Stimulated activated CD8-positive, alpha-beta memory T cell treated with anti-CD3 and anti-CD28 coated beads, Interleukin-7, amount 100 ng/mL, for 1 hour (primary cell): ENCODE measurements at places on chromosomes 7 and 10.

GRCh38 chr7:129784783-129785684, 167.7 kb downstream of the UBE2H start:
- no peak for DNase-seq

DNA sequence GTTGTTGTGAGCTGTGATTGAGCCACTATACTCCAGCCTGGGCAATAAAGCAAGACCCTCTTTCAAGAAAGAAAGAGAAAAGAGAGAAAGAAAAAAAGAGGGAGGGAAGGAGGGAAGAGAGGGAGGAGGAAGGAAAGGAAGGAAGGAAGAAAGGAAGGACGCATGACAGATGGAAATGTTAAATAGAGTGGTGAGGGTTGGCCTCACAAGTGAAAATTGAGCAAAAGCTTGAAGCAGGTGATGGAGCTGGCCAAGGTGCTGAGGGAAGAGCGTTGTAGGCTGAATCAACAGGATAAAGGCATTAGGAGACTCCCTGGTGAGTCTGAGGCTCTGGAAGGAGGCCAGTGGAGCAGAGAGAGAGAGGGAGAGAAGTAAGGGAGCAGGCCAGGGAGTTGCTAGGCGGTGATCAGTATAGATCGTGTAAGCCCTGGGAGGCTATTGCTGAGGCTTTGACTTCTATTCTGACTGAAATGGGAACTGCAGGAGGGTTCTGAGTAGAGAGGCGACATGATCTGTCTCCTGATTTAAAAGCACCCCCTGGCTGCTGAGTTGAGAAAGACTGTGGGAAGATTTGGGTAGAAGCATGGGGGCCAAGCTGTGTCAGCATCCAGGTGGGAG, 26.5 kb upstream of the TMEM248 start:
- DNase-seq, result no peak

GRCh38 chr10:23829556-23829955, 379.4 kb upstream of the KIAA1217 start:
- no peak for DNase-seq

GRCh38 chr7:35729061-35729783, 34.3 kb upstream of the HERPUD2 start:
- peak; percentile 29 for DNase-seq

- DNase-seq, result no peak
Observed at GRCh38 chr10:73840056-73840402, 28.6 kb upstream of the NDST2 start.

GRCh38 chr10:17734432-17735080, 17.4 kb upstream of the TMEM236 start:
- DNase-seq, result no peak

- no peak for DNase-seq
Observed at GRCh38 chr7:47149971-47150370, 431.9 kb downstream of the TNS3 start.

GRCh38 chr10:80760914-80761371, 223.2 kb downstream of the SH2D4B start:
- DNase-seq, result no peak

DNA sequence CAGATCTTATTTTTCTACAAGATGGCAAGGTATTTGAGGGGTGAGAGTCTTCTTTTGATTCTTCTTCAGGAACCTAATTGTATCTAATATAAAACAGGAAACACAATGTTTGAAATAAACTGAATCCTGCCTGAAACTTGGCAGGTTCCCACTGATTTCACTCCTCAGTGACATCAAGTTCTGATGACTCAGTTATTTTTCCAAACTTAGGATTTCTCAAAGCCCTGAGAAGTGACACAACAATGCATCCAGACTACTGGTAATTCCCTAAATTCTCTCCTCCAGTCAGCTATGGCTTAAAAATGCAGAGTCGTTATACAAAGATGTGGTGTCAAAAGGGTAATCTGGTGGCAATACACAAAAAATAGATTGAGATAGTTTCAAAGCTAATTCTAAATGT, 80.9 kb downstream of the ABLIM1 start:
- DNase-seq, result no peak

GRCh38 chr10:45627412-45628048, 45.0 kb downstream of the ZFAND4 start:
- DNase-seq, result no peak

DNA sequence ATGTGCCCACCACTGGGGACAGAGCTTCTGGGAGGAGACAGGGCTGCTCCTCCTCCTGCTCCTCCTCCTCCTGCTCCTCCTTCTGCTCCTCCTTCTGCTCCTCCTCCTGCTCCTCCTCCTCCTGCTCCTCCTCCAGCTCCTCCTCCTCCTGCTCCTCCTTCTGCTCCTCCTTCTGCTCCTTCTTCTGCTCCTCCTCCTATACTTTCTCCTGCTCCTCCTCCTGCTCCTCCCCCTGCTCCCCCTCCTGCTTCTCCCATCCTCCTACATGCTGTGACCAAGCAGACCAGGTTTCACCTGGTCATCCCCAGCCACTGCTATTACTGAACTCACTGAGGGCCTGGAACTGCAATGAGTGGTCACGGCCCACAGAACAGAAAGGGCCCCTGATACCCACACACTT, 154.0 kb upstream of the PPP2R2D start:
- no peak for DNase-seq

DNA sequence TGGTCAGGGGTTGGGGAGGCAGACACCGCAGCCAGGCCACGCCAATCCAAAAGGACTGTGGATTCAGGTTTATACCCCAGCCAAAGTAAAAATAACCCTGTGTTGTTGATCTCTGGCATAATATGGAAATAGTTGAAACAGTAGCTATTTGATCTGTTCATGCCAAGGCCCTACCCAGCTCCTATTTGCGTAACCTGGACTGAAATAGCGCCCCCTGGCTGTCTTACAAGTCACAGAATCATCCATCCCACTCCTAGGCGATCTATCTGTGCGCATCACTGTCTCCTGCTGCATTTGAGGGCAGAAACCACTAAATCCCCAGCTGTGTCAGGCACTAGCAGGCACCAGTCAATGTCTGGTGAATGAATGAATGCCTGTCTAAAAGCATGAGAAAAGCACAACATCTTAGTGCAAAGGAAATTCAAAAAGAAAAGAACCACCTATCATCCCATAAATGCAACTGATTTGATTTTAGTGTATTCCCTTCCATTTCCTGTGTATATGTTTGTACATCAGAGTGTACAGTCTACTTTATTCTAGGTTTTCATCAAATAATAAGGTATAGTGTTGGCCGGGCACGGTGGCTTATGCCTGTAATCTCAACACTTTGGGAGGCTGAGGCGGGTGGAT, 160.0 kb downstream of the SLIT1 start:
- DNase-seq, result peak; percentile 34

DNA sequence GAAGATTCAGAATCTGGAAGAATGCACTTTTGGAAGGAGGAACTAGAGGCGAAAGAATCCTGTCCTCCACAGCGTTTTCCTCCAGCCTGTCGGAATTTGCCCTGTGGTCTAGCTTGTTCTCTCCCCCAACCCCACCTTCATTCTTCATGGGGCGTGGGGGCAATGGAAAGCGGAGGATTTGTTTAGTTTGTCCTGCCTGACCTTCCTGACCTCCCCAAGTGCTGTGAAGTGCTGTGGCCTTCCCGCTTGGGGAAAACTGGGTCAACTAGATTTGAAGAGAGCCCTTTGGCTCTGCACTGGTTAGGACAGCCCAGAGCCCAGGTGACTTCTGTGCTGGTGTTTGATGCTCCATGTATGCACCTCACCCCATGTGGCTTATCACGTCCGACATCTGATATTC, 49.1 kb downstream of the GATA3 start:
- no peak for DNase-seq

- DNase-seq, result no peak
Observed at GRCh38 chr7:2044311-2044882, 188.3 kb downstream of the MAD1L1 start.

DNA sequence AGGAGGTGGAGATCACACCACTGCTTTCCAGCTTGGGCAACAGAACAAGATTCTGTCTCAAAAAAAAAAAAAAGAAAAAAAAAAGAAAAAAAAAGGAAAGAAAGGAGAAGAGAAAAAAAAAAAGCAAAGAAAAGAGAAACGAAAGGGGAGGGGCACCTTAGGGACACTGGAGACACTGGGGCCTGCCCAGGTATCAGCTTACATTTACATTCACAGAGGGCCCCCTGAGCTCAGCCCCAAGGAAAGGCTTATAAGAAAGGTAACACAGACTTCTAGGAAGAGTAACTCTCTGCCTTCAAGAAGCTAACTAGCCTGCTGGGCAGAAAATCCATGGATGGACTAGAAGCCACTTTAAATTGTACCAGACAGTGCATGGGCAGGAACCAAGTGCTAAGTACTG, 108.8 kb downstream of the NPY start:
- no peak for DNase-seq

DNA sequence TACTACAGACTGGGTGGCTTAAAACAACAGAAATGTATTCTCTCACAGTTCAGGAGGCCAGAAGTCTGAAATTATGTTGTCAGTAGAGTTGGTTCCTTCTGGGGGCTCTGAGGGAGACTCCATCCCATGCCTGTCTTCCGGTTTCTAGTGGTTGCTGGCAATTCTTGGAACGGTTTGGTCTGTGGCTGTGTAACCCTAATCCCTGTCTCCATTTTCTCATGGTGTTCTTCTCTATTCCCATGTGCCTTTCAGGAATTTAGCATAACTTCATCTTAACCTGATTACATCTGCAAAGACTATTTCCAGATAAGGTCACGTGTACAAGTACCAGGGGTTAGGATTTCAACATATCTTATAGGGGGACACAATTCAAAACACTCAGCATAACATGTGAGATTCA, 73.2 kb downstream of the FAM241B start:
- DNase-seq, result no peak

DNA sequence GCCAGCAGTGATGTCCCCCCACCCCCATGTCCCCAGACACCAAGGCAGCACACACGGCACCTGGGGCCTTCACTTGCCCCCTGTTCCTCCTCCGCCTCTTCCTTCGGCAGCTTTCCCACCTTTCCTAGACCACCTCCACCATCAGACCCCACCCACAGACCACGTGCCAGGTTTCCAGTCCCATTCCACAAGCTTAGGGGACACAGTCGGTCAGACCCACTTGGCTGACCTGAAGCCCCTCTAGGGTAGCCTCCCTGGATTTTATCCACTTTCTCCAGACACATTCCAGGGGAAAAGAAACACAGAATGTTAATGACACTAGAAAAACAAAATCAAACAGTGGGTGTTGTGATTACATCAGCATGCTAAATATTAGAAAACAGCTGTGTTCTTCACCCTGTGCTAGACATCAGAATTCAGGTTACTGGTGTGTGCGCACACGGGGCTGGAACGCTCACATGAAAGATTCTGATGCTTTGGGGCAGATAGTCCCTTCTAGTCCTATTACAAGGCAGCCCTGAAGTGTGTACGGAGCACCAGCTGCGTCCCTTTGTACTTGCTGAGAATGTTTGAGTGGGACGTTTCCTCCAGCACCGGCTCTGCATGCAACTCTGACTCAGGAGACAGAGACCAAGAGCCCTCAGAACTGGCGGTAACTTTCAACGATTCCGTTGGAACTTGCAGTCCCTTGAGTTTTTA, 75.5 kb upstream of the PPP2R2D start:
- no peak for DNase-seq

GRCh38 chr7:106273009-106273668, 11.6 kb downstream of the NAMPT start:
- no peak for DNase-seq

DNA sequence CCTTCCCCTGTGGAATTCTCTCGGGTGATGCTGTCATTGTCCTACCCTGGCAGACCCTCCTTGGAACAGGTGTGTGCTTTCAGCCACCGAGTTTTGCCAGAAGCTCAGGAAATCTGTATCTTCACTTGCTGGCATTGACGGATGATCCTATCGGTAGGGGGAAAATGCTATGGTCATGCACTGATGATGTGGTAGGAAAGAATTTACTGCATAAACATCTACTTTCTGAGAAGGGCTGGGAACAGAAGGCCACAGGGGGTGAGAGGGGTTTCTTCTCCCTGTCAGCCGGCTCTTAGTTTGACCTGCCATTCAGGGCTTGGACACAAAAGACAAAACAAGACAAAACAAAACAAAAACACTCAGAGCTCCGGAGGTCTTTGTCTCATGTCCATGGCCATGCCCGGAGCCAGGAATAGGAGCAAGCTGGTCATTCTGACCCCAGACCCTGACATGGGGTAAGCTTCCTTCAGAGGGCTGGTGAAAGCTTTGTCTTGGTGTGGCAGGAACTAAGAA, 43.6 kb upstream of the CARD11 start:
- no peak for DNase-seq

GRCh38 chr7:130270947-130271800, 4.5 kb downstream of the CPA2 start:
- no peak for DNase-seq

GRCh38 chr10:120883071-120883470, 31.9 kb downstream of the WDR11 start:
- DNase-seq, result no peak

GRCh38 chr7:120931243-120931642, 19.3 kb upstream of the ING3 start:
- DNase-seq, result no peak

GRCh38 chr10:124356701-124357560, 61.8 kb downstream of the OAT start:
- DNase-seq, result no peak

DNA sequence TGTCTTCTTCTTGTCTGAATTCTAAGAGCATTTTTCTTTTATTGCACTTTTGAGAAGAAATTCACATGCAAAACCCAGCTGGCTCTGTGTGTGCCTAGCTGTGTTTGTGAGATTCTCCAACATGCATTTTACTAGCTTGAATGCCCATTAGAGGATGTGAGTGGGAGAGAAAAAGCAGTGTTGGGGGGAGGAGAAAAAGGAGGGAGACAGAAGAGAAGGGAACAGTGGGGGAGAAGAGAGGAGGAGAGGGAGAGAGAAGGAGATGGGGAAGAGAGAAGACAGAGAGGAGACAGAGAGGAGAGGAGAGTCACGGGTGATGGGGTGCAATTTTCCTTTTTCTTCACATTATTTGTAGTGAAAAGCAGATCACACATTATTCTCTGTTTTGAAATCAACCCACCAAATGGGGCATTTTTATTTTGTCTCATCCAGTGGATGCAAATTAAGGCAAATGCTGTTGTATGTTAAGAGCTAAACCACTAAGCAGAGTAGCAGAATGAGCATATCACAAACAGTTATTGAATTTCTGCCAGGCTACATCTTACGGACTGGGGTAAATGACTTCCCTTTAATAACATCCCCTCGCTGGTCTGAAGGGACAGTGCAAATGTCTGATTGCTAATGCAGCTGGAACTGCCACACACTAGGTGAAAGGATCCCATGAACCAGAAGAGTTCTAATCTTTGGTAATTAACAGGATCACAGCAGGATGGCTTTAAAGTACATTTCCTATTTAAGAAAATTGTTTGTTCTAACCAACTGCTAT, 849 bp downstream of the LRRN3 start:
- no peak for DNase-seq

- DNase-seq, result no peak
Observed at GRCh38 chr7:21028186-21028585, 241.5 kb upstream of the SP8 start.

DNA sequence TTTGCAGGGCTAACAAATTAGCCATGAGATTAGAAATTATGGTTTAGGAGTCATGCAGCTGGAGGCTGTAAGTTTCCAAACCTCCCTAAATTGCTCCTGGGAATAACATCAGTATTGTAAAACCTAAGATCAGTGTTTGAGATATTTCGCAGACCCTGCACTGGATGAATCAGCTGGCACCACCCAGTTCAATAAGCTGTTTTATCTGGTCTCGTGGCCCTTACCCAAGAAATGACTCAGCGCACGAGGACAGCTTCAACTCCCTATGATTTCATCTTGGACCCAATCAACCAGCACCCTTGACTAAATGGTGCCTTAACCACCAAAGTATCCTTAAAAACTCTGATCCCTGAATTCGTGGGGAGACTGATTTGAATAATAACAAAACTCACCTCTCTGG, 482.0 kb upstream of the PCDH15 start:
- DNase-seq, result no peak

GRCh38 chr10:132977807-132978206, 35.4 kb upstream of the CFAP46 start:
- DNase-seq, result no peak

- DNase-seq, result no peak
Observed at GRCh38 chr7:155581107-155581830, 34.9 kb upstream of the CNPY1 start.
